ENCODE measurements at places on chromosomes 1 and 21. TPM values are rescaled to one million over a fixed set of nuclear protein-coding genes. Genes with fewer than 3 reads are reported as not detected.

The TSSK3 gene
- total RNA-seq, result not detected

The CLDN17 gene
- total RNA-seq, result 0.56 TPM

The CD244 gene
- not detected for total RNA-seq

The UBE2U gene
- not detected for total RNA-seq

The OTUD3 gene
- total RNA-seq, result 2.1 TPM

The PLA2G2F gene
- total RNA-seq, result not detected

The SPRR2A gene
- 8.3 TPM for total RNA-seq

The HCRTR1 gene
- total RNA-seq, result not detected

The FAM72B gene
- total RNA-seq, result 5.6 TPM

The GBP4 gene
- 0.07 TPM for total RNA-seq

The ALDH4A1 gene
- total RNA-seq, result 40.9 TPM

The TSPEAR gene
- total RNA-seq, result not detected

The TAS1R1 gene
- total RNA-seq, result not detected

The PPIAL4G gene
- total RNA-seq, result not detected

The KDF1 gene
- total RNA-seq, result 27.2 TPM

The RNU1-1 gene
- under 0.01 TPM for total RNA-seq

The LENEP gene
- 0.92 TPM for total RNA-seq

The NFIA gene
- total RNA-seq, result 15.4 TPM

The SLAMF1 gene
- not detected for total RNA-seq

The S100B gene
- not detected for total RNA-seq

The SPRR4 gene
- total RNA-seq, result not detected

The IFNAR2 gene
- total RNA-seq, result 7.3 TPM

The LCE2C gene
- total RNA-seq, result not detected

The CASQ2 gene
- total RNA-seq, result not detected

The PTPRC gene
- total RNA-seq, result not detected

The CAMK1G gene
- not detected for total RNA-seq

The HSD3B1 gene
- not detected for total RNA-seq

The CD52 gene
- total RNA-seq, result not detected

The CLEC20A gene
- total RNA-seq, result 0.28 TPM

The C1QC gene
- not detected for total RNA-seq

The PKLR gene
- total RNA-seq, result not detected

The CALML6 gene
- total RNA-seq, result 0.14 TPM

The FCN3 gene
- 2.2 TPM for total RNA-seq

The WNT9A gene
- 1.5 TPM for total RNA-seq

The SLC6A9 gene
- total RNA-seq, result 1.9 TPM

The BCAN gene
- total RNA-seq, result not detected

The WNT3A gene
- 0.14 TPM for total RNA-seq

The CBR3 gene
- total RNA-seq, result 12.8 TPM

The GALE gene
- 105 TPM for total RNA-seq

The OR2L3 gene
- total RNA-seq, result not detected

The LHX4 gene
- total RNA-seq, result not detected
